ENCODE measurements at places on chromosomes 4 and X.

GRCh38 chrX:48709522-48710112 is 13.1 kb downstream of the SUV39H1 start:
- DNase-seq: no peak

GRCh38 chr4:673349-674091 is 556 bp downstream of the ATP5ME start:
- no peak for DNase-seq

DNA sequence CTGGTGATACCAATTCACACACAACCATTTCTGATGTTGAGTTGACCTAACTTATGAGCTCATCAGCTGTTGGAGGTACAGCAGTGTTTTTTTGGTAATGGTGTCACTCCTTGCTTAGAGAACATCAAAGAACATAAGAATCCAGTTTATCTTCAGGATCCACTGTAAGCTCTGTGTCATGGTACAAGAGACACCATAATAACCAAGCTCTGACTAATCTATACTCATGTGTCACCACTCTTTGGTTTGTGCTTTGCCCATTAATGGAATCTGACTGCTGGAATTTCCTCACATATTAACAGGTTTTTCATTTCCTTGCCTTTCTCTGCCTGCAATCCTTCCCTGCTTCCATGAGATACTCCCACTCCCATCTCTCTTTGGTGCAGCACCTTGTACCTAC is 735.1 kb upstream of the LCORL start:
- DNase-seq: no peak

DNA sequence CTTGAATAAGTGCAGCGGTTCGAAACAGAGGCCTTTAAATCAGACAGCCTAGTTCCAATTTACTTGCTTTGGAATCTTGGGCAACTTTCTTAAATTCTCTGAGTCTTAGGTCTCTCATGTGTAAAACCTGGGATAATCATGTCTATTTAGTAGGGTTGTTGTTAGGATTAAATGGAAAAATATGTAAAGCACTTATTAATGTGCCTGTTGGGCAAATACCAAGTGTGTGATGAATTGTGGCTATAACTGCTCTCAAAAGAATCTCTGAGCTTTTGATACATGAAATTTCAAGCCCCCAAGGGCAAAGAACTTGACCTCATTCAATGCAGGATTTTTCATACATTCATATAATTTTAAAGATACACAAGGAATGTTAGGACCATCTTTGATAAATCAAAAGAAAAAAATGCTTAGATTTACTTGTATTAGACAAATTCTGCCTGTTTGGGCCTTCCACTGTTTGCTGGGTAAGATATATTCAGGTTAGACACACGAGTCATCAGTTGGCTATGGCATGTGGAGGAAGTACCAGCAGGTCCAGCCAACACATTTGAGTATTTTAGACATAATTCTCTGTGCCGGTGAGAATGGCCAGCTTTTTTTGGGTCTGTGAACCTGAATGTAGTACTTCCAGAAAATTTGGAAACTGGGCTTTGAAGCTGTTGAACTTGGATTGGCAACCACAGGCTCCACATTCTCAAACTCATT is 241.4 kb upstream of the CNKSR2 start:
- no peak for DNase-seq

DNA sequence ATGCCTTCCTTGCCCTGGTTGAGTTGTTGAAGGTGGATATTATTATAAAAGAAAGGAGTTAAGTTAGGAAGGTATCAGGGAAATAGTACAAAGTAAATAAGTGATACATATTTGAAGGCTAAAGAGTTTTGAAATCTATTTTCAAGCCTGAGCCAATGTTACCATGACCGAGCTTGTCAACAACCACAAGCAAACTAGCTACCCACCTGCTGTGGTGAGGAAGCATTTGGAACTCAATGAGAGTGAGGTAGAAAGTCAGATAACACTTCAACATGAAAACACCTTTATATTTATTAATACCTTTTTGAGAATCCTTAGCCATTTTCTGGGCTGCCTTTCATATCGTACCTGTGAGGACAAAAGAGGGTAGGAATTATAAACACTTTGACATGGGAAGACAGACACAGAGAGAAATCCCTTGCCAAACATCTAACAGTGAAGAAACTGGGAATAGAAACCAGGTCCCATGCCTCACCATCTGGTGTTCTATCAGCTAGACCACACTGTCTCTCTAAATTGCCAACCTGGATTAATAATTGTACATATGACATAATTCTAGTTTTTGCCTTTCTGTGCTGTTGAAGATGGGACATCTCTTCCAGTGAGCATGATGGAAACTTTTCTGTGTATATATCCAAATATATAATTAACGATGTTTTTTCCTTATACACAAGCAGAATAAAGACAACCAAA is 606.4 kb upstream of the NR3C2 start:
- no peak for DNase-seq

DNA sequence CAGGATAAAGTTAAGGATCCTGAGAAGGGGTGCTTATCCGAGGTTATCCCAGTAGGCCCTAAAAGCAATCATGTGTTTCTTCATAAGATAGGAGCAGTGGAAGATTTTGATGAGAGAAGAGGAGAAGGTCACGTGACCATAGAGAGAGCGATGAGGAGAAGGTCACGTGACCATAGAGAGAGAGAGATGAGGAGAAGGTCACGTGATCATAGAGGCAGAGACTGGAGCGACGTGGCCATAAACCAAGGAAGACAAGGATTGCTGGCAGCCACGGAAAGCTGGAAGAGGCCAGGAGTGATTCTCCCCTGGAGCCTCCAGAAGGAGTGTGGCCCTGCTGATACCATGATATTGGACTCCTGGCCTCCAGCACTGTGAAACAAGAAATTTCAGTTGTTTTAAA is 38.4 kb upstream of the ZNF518B start:
- DNase-seq: no peak

GRCh38 chr4:57211131-57211530 is 100.9 kb upstream of the IGFBP7 start:
- no peak for DNase-seq

DNA sequence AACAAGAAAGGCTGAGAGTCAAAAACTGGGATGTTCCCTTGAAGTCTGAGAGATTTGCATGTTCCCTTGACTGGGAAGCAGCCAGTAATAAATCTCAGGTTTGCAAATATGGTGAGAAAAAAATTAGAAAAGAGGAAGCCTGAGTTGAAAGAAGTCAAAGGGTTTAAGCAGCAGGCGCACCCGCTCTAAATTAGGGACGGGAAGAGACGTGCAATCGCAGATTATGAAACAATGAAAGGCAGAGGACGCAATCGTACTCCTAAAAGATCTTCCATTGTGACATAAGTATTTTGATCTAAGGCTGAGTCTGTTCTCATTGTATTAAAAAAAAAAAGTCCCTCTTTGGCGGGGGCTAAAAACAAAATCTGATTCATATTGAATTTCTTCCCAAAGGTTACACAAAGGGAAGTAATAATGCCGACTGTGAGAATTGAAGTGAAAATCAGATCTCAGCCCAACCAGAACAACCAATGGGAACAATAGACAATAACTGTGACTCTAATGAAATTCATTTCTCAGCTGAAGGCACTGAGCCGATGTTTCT is 28.2 kb downstream of the SAT1 start:
- no peak for DNase-seq

DNA sequence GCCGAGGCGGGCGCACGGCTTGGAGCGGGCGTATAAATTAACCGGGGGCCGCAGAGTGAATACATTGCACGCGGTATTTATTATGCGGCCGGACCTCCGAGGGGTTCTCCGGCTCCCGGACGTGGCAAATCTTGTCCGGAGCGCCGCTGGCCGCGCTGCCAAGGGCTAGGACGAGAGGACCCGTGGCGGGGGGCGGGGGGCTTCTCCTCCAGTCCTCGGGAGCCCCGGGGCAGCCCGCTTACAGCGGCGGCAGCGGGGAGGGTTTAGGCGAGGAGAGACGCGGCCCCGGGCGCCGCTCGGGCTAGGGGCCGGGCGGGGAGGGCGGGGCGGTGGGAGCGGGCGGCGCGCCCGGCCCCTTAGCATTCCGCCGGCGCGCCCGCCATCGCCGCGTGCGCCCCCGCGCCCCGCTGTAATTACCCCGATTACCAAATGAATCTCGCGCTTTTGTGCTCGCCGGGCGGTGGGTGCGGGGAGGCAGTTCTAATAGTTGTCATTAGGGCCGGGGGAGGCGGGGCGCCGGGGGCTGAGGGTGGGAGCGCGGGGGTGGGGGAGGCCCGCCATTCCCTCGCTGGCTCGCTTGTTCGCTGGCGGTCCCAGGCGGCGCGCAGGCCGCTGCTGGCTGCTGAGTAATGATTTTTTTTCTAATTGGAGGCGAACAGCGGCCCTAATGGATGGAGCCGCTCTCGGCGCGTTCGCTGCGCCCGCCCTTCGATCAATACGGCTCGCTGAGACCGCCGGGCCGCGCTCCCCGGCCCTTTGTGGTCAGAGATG is 276.6 kb downstream of the BCOR start:
- peak; percentile 91 for DNase-seq

- DNase-seq: no peak
These were observed 59.0 kb upstream of the TLR3 start for GRCh38 chr4:186009976-186010375.

DNA sequence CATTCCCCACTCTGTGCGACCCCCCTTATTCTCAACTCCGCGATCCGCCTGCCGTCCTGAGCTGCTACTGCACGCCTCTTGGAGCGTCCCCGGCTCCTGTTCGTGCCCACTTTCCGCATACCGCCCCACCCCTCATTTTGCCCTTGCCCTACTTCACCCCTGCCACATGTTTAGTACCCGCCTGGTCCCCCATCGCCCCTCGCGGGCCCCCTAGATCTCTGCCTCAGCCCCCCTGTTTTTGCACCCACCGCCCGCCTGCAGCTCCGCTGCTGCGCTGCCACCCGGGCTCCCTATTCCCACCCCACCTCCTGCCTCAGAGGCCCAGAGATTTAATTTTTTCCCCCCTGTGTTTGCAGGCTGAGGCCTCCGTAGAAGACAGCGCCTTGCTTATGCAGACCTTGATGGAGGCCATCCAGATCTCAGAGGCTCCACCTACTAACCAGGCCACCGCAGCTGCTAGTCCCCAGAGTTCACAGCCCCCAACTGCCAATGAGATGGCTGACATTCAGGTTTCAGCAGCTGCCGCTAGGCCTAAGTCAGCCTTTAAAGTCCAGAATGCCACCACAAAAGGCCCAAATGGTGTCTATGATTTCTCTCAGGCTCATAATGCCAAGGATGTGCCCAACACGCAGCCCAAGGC is 1.4 kb downstream of the MAGED1 start:
- DNase-seq: no peak

DNA sequence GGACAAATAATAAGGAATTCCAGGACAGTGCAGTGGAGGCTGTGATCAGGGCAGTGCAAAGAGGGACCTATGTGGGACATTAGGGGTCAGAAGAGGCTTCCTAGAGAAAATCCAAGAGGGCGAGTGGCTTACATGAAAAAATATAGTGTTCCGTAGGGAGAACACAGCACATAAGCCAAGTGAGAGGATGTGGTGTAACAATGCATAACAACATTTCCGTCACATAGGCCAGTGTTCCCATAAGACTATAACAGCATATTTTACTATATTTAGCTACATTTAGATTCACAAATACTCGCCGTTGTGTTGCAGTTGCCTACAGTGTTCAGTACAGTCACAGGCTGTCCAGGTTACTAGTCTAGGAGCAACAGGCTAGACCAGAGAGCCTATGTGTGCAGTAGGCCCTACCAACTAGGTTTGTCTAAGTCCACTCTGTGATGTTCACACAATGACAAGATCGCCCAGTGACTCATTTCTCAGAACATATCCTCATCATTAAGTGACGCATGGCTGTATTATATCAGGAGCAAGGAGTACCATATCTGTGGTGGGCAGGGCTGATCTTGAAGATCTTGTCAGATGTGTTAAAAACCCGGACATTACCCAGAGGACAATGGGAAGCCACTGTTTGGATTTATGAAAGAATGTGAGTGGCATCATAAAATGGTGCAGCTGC is 74.0 kb upstream of the TBL1X start:
- DNase-seq: no peak
